Immature natural killer cell (primary cell): ENCODE measurements at places on chromosomes 3 and 15.
A peak's percentile ranks its signal among the peaks of the same experiment; 100 is the strongest.

DNA sequence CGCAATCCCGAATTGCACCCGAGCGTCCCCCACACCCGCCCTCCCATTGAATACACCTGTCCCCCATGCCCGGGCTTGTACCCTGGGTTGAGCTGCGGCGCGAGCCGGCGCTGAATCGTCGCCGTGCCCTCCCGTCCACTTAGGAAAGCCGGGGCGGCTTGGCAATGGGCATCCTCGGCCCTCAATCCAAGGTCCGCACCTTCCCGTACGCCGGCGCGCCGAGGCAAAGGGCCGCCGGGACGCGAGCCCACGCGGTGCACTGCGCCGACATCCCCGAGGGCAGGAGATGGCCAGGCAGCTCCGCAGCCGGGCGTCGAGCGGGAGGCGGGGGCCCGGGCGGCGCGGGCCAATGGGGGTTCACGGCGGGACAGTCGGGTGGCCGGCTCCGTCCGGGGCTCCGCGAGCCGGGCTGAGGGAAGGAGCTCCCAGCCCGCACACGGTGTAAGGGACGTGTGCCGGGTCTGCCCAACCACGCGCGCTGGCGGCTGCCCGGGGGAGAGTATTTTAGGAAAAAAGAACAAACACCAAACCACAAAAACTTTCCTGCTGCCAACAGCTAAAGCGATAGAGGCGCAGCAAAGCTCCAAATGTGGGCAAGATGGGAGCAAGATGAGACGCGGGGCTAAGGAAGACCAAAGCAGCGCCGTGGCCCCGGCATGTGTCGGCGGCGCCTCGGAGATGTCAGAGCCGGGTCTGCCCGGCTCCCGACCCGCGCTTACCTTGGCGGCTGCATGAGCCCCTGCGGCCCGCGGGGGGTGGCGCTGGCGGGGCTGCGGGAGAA lies 621 bp downstream of the RGMA start:
- peak; percentile 10 for DNase-seq

DNA sequence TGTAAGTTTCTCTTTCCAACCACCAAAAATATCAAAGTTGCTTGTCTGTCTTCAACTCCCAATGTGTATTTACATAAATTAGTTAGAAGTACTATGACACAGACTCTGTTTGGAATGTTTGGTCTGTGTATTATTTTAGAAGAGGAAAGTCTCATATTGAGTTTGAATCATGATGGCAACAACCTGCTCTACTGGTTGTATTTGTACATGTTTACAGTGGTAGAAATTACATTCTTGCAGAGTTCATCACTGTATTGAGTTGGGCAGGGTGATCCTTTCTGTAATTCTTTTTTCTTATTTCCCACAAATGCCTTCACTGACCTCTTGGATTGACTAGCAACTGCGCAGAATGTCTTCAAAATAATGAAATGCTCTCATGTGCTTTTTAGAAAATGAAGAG lies 149.6 kb downstream of the CHL1 start:
- DNase-seq = no peak

DNA sequence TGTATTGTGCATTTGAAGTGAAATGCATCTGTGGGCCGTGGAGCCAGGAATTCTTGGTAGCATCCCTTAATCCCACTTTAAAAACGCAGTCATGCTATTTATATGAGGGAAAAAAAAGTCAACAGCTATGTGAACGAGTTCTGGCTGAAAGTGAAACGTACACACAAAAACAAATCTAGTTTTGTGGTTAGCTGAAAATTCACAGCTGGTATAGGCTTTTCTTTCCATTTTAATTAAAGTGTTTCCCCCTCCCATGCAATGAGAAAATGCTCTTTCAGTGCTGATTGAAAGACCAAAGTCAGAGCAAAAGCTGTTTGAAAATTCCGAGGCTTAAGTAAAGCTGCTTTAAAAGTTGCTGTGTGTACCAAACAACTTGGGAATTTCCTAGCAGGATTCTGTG lies 297.4 kb downstream of the PLCL2 start:
- DNase-seq = peak; percentile 30

GRCh38 chr3:46213201-46213600 lies 5.1 kb upstream of the CCR1 start:
- peak; percentile 32 for DNase-seq

DNA sequence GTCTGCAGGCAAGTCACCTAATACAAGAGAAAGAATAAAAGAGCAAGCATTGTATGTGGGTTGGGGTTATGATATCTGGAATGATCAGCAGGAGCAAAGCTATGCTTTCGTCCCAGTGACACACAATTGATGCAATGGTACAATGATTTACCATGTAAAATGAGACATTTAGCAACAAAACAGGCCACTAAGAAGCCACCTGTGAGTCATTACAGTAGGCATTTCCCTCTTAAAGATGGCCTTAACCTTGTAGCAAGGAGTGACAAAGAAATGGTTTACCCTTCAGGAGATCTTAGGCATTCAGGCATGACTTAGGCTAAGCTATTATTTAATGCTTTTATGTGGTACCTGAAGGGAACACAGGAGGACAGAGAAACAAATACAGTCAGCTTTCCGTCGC lies 373.3 kb upstream of the RBMS3 start:
- DNase-seq = no peak

GRCh38 chr3:37989821-37990480 lies 635 bp upstream of the VILL start:
- no peak for DNase-seq

DNA sequence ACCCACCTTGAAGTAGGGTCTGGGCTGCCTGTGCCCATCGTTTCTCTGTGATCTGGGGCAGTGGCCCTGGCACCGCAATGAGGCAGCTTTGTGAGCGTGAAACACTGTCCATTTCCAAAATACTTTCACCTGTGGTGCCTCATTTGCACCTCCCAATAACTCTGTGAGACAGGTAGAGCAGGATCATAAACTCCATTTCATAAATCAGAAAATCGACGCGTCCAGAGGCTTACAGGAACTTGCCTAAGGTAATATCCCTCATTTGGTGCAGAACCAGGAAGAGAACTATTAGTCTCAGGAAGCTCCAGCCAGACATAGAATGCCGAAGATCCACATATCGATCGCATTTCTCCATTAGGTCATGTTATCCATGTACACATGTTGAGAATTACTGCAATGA lies 38.2 kb upstream of the SEMA4B start:
- DNase-seq = no peak

DNA sequence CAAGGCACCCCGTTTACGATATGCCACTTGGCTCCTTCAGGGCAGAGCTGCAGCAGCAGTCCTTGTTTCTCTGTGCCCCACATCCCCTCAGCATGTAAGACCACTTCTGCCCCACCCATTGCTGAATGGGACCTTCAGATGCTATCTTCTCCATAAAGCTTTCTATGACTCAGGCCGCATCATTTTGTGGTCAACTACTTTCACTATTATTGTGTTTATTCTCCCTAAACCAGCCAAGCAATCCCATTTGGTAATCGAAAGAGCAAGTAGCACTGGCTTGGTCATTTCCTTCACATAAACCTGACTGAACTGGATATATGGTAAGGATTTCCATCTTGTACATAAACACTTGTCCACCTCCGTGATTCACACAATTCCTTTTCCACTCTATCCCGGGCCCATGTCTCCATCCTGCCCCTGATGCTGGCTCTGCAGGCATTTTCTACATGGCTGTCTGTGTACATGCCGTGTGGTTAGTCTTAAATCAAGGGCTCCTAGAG lies 25.7 kb downstream of the LIPC start:
- DNase-seq = no peak

- DNase-seq = no peak
Measured at GRCh38 chr3:129486664-129487035, 41.8 kb upstream of the RHO start.

- no peak for DNase-seq
Measured at GRCh38 chr15:101262551-101262950, 10.7 kb upstream of the CHSY1 start.

- DNase-seq = no peak
Measured at GRCh38 chr3:111662907-111663306, 67.8 kb upstream of the ZBED2 start.

DNA sequence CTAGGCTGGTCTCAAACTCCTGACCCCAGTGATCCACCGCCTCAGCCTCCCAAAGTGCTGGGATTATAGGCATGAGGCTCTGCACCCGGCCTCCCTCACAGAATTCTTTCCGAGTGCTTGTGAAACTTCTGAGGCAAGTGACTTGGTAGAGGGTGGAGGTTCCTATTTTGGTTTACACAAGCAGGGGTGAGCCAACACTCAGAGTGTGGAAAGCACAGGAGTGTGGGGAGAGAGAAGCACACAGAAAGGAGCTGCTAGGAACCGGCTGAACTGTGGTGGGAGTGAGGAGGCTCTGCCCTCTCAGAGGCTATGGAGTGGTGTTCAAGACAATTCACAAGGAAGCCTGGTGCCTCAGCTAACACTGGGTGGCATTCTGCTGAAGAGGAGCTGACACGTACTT lies 7.7 kb downstream of the CAPN3 start:
- no peak for DNase-seq

DNA sequence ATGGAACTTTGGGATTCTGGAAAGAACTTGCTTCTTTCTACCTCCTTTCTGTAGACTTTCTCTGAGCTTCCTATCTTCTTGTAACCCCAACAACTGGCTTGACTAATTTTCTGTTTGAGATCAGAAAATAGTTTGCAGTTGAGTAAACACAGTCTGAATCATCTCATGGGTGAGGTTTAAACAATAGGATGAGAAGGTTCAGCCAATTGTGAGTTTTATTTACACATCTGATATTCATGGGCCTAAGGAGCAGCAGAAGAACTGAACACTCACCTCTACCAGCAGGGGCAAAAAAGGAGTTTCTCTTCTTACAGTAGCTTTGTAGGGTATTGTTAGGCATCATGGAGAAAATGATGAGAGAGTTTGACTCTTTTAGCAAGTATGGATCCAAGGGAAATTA lies 54.2 kb downstream of the DTWD1 start:
- no peak for DNase-seq

- DNase-seq = no peak
Measured at GRCh38 chr15:73386886-73387506, 18.2 kb upstream of the HCN4 start.

DNA sequence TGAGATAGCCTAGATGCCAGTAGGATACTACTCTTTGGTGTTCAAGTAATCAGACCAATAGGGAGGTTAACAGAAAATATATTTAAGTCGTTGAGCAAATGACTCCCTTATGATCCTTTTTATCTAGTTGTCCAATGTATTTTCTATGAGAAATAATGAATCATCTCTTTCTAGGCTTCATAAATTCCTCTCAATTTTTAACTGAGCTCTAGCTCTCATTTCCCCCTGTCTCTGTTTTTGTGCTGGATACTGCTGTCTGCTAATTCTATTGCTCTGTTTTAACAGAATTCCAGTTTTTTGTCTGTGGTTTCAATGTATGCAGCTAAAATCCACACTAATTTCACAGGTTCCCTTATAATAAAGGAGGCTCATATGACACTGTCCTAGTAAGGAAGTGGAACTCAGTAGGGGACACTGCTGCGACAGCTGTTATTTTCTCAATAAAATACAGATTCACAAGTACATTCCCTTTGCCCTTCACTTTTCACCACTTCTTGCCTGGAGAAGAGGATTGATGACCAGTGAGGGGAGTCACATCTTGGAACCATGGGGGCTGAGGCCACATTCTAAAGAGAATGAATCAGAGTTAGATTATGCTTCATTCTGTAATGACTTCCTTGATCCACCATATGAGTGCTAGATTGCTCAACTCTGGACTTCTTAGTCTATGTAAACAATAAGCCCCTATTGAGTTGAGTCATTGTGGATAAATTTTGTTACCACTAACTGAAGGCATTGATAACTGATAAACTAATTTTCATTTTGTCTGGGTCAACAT lies 558.7 kb upstream of the KCNMB2 start:
- DNase-seq = no peak

DNA sequence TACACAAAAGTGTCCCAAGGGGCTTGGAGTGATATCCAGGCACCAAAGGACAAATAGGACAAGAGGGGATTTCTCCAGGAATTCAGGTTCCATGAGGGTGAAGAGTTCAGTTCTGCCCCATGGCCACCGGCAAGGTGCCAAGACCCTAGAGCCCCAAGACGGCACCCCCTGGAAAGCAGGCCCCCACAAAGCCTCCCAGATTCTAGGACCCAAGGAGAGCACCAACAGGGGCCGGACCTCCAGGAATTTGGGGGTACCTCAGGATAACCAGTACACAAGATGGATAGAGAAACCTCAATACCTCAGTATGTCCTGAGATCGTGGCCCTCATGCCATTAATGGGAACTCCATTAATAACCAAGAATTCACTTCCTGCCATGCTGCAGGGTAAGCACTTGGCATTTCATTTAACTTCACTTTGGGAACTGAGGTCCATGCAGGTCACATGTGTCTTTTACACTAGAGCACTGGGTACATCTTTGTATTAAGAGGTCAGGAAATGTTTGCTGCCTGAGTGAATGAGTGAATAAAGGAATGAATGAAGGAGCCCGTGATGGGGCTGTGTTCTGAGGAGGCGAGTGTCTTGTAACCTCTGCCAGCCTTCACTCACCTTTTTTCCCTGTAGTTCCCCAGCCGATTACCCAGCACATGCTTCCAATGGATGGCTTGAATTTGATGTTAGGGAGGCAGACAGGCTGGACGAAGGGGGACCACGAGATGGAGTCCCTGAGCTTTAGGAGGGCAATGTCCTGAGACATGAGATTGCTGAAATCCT lies 15.5 kb upstream of the PRSS50 start:
- DNase-seq = no peak

- DNase-seq = peak; percentile 17
Measured at GRCh38 chr3:11624161-11624560, 19.6 kb downstream of the VGLL4 start.

- DNase-seq = no peak
Measured at GRCh38 chr3:46656778-46657556, 36.5 kb downstream of the ALS2CL start.

DNA sequence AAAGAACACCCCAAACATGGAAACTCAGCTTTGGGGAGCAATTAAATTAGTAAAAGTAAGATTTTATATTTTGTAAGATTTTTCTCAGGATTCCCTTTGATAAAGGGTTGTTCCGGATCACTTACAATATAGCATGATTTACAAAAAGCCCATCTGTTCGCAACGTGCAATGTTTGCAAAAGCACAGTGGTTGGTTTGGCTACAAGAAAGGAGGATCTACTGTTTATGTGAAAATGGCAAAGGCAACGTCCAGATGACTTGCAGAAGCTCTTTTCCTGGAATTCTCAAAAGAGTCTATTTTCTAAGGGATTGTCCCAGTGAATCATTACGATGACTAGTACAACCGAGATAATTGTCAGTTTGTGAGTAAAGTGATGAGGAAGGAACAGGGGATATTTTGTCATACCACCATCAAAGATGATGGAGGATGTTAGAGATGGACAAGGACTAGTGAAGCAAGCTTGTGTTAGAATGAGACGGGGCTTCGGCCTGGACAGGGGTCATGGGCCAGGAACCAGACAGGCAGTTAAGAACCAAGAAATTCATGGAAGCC lies 71.6 kb downstream of the CRYGS start:
- no peak for DNase-seq

- DNase-seq = no peak
Measured at GRCh38 chr3:105847865-105848264, 20.9 kb downstream of the CBLB start.

- no peak for DNase-seq
Measured at GRCh38 chr3:121958801-121959200, 63.2 kb downstream of the ILDR1 start.

GRCh38 chr3:25476639-25477038 lies 48.6 kb downstream of the RARB start:
- no peak for DNase-seq

- no peak for DNase-seq
Measured at GRCh38 chr3:128402998-128403397, 63.7 kb downstream of the DNAJB8 start.
